HS-5 (cell line): ENCODE measurements at places on chromosomes 11 and 22.

- DNase-seq, result no peak
Measured at GRCh38 chr22:45647532-45648225, 24.0 kb upstream of the ATXN10 start.

- DNase-seq, result no peak
Measured at GRCh38 chr22:17471886-17472535, 91.3 kb upstream of the SLC25A18 start.

DNA sequence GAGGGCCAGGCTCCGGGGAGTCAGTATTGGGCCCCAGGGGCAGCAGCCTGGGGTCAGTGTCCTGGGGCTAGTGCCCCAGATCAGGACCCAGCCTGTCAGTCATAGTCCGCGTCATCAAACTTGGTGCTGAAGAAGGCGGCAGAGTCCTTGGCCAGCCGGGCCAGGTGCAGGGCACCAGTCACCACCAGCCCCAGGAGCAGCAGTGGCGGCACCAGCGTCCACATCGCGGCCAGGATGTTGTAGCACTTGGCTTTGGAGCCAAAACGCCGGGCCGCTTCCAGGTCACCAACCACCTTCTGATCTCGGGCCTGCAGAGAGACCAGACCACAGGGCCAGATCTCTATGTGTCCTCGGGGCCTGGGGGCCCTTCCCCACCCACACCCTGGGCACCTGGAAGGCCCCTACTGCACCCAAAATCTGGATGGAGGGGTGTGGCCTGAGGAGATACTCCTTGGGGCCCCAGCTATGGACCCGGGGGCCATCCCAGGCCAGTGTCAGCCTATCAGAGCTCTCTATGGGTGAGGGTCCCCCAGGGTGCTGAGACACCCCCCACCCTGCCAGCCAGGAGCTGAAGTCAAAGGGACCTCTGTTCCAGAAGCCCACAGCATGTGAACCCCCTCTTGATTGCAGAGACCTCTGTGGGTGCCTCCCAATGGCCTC, 790 bp downstream of the IFITM5 start:
- no peak for DNase-seq

DNA sequence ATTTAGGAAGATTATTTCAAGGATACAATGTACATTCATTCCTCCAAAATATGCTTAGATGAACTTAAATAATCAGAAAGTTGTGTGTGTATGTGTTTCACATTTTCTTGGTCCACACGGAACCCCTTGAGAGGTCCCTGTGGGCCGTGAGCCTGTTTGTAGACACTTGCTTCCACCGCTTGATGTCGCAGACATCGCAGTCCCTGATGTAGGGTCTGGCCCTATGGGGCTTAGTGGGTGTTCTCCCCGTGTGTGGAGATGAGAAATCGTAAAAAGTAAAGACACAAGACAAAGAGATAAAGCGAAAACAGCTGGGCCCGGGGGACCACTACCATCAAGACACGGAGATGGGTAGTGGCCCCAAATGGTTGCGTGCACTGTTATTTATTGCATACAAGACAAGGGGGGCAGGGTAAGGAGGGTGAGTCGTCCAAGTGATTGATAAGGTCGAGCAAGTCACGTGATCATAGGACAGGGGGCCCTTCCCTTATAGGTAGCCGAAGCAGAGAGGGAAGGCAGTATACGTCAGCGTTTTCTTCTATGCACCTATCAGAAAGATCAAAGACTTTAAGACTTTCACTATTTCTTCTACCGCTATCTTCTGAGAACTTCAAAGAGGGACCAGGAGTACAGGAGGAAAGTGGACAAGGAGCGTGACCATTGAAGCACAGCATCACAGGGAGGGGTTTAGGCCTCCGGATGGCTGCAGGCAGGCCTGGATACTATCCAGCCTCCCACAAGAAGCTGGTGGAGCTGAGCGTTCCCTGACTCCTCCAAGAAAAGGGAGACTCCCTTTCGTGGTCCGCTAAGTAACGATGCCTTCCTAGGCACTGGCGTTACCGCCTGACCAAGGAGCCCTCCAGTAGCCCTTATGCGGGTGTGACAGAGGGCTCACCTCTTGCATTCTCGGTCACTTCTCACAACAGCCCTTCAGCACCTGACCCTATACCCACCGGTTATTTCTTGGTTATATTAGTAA, 1.2 kb upstream of the APOBEC3C start:
- DNase-seq, result no peak

- no peak for DNase-seq
Measured at GRCh38 chr11:69552951-69553350, 71.5 kb downstream of the LINC01488 start.

DNA sequence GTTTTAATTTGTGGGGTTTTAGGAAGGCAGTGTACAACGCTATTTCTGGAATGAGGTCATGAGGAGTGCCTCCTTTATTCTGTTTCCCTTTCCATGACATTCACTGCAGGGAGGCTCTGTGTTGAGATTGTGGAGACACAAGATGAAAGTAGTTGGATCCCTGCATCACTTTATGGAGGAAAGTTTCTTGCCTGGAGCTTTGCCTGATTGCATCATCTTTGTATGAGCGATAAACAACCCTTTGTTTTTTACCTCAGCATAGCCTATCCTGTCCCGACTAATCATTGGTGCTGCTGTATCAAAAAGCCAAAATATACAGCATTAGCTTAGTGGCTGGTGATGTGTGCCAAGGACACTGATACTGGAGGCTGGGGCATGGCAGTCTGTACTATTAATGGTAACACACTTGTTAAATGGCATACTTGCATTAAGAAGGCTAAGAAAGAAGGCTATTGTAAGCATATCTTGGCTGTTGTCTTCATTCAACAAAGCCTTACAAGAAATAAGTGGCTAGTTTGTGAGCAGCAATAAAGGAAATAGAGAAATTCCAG, 31.2 kb upstream of the SLC5A4 start:
- no peak for DNase-seq

DNA sequence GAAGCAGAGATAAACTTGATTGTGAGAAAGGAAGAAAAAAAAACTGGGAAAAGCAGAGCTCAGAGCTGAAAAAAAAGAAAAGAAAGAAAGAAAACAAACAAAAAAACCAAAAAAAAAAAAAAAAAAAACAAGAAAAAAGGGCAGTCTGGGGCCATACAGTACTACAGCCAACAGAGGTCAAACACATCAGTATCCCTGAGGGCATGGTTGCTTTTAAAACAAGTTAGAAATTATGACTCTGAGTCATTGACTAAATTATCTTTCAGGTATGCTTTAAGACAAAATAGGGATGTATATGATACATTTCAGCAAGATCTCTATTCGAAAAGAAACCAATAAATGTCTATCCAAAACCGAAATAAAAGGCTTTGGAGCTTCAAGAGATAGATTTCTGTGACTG, 37.1 kb upstream of the TLCD5 start:
- DNase-seq, result no peak

DNA sequence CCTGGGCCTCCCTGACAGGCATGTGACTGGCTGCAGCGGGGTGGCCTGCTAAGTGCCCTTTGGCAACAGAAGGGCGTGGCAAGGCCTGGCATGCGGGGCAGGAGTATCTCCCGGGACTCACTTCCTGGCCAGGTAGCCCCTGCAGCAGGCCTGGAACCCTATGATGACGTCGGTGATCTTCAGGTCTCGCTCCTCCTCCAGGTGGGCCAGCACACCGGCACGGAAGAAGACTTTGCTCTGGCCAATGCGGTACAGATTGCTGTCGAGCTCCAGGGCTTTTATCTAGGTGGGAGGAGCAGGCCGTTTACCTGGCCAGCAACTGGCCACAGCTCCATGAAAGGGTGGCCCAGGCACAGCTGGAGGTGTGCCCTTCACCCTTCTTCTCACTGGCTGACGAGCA, 50.9 kb downstream of the APOL1 start:
- no peak for DNase-seq

- DNase-seq, result no peak
Measured at GRCh38 chr11:85923455-85923854, 68.3 kb downstream of the CCDC83 start.

DNA sequence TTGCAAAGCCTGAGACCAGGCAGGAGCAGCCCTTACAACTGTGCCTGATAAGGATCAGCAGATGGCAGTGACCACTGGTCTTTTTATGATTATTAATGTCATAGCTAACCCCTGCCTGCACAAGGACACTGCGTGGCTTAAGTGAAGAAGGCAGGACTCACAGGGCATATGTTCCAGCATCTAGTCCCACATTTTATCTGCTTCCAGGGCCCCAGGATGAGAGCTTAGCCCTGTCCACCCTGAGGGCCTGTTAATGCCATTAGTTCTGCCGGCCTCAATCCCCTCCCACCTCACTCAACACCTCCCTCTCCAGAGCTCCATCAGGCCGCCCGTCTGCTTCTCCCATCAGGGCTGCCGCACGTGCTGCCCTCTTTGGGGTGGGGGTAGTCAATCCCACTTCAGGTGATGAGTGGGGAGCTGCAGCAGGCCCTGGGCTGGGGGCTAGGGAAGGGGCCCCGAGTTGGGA, 33.1 kb upstream of the TSPAN18 start:
- DNase-seq, result no peak

DNA sequence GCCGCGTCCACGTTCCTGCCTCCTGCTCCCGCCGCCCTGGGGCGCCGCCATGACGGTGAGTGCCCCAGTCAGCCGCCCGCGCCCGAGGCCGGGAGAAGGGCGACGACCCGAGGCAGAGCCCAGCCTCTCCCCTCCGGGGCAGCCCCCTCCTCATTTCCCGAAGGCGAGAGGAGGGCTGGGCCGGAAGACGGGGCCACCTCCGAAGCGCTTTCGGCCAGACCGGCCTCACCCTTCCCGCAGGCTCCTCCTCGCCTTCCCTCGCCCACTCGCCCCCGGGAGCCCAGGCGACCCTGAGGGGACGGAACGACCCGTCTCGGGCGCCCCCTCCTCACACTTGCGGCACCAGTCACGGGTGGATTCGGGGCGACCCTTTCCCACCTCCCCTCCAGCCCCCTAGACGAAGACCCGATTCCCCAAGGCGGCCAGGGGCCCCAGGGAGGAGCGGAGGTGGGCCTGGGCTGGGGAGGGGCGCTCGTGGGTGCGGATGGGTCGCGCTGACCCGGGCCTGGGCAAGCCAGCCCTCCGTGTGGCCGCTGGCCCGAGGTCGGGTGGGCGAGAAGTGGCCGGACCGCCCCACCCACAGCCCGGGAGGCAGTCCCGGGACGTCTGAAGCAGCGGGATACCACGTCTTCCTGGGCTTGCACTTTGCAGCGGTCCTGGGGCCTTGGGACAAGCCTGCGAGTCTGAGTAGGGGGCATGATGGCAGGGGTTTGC, 49.7 kb downstream of the TRIOBP start:
- DNase-seq, result no peak
